GM18507 (cell line): ENCODE measurements at places on chromosomes 2 and 18.

- no peak for DNase-seq
Observed at GRCh38 chr18:77168811-77169311, 36.3 kb upstream of the MBP start.

DNA sequence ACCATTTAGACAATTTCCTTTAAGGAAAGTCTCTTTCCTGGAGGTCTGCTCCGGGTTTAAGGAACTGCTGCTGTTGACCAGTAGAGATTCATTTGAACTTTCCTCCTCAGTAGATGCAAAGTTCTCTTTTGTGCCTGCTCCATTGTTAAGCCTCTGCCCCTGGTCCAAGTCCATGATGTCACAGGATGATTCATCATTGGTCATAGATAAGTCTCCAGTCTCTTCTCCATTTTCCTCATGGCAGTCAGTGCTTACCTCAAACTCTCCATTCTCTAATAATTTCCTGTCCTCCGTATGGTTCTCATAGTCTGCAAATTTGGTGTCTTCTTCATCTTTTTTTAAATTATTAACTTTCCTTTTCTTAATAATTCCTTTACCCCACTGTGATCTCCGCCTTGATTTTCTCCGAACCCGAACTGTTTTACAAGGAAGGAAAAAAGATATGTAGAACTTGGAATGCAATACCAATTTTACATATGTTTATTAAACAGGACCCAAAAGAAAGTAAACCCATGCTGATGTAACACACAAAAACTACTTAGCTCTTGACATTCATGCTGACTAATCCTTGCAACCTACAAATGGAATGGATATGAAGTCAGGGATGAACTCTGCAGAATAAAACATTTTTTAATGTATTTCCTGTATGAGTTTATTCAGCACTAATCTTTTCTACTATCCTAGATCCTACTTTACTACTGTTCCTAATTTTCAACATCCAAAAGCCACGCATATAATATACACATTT, 169.1 kb downstream of the ATAD2B start:
- no peak for DNase-seq

DNA sequence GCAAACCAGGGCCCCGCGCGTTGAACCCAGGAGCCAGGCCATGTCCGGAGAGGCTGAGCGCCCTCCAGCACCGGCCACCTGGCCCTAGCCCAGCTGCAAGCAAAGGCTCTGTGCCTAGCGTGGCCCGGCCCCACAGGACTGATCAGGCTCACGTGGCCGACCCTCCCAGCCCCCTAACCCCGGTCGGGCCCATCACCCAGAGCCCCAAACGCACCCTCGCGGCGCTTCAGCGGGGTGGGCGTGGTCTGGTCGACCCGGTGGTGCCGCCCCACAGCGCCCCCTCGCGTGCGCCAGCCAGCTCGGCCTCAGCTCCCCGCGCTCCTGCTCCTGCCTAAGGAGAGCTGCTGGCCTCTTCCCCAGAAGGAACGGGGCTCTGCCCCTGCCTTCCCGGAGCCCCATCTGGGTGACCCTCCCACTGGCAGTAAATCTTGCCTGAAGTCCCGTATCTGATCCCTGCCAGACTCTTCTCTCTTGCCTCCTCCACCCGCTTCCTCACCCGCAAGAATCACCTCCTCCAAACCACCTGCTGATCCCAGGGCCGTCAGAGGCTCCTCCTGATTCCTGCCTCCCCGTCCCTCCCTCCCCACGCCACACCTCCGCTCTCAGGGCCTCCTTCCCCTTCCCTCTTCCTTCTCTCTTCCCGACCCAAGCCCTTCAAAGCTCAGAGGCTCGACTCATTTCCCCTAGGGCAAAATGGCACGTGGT, 12.3 kb upstream of the TEX51 start:
- peak; percentile 50 for DNase-seq

GRCh38 chr18:53991805-53992204, 232.7 kb downstream of the MBD2 start:
- no peak for DNase-seq

DNA sequence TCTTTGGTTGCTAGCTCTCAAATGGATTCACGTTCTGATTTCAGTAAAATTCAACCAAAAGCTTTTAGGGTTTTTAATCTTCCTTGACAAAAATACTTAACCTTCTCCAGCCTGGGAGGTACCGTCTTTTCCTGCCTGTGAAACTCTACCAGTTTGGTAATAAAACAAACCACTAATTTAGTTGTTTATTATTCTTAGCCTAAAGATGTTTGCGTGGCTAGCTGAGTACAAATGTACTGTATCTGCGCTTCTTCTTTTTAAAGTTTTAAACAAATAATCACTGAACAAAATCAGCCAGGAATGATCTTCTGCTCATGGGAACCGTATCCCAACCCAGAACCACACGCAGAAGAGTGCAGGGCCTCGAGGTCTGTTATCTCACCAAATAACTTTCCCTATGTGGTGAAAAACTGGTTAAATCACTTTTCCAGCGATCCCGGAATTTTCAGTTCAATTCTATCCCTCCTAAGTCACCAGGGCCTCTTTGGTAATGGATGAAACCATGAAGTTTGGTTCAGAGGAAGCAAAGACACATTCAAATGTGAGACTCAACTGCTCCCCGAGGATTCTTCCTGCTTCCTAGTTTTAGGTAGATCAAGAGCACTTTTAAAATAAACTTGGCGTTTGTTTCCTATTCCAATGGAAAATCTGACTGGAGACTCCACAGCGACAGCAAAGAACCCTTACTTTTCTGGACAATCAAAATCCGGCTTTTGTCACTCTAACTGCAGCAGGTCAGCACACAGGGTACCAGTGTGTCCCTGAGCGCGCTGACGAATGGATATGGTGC, 36.1 kb downstream of the BCL2 start:
- no peak for DNase-seq

- DNase-seq = no peak
Observed at GRCh38 chr2:68287580-68288441, 31.9 kb downstream of the CNRIP1 start.

GRCh38 chr2:38076710-38077430, 919 bp upstream of the CYP1B1 start:
- DNase-seq = peak; percentile 57

- DNase-seq = no peak
Observed at GRCh38 chr2:186187854-186188253, 298.2 kb upstream of the ZC3H15 start.

GRCh38 chr2:239574434-239575156, 173.8 kb upstream of the HDAC4 start:
- no peak for DNase-seq

DNA sequence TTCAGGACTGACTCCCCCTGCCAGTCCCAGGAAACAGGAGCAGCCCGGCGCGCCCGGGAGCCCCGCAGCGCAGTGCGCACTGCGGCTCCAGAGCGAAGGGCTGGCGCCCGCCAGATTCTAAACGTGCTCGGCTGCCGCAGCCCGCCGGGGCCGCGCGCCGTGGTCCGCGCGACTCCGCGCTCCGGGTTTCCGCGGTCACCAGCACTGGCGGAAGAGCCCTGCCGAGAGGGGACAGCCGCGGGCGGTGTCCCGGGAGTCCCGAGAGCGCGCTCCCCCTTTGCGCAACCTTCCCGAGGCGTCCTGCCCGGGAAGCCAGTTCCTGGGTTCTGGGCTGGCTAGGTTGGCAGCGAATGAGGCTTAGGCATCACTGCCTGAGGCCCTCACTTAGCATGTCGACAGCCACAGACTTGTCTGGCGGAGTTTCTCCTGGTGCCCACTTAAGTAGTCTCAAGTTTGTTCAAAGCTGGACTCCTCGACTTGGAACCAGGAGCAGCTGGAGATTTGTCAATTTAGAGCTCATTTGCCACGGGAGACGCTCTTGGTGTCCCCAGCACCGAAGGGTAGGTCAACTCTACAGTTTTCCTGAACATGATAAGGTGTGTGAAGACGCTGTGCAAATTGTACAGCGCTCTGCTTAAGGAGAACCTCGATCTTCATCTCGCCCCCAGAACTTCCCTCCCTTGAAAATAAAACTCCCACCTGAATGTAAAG, 1.5 kb upstream of the VSNL1 start:
- DNase-seq = no peak

DNA sequence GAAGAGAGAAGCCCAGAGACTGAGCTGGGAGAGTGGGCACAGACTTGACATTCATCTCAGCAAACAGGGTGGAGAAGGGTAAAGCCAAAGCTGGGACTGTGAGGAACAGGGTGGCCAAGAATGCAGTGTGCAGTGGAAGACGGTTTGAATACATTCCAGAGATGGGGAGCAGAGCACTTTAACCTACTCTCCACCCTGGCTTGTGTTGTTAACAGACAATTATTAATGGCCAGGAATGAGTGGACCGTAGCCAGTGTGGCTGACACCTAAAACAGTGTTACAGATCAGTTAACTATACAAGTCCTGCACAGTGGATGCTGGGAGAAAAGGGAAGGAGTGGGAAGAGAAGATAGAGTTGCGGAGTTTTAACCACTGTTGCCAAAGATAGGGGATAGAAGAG, 7.4 kb upstream of the NAB1 start:
- no peak for DNase-seq

- no peak for DNase-seq
Observed at GRCh38 chr2:74585406-74586185, 31.1 kb downstream of the DOK1 start.

GRCh38 chr2:121966663-121967062, 211.2 kb downstream of the TSN start:
- DNase-seq = no peak

DNA sequence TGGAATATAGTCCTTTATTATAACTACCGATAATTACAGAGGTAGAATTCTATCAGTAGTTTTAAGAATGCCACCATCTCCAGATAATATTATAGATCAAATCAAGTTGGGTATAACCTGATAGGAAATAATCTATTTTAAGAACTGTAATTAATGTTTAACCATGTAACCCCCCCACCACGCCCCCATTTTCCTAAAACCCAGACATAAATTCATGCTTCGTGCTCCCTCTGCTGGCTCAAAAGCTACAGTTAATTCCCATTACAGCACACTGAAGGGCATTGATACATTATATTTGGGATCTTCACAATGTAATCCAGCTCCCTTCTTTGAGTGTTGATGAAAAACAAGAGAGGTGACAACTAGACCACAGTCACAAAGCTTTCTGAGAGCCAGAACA, 228.0 kb upstream of the SMAD7 start:
- DNase-seq = no peak

DNA sequence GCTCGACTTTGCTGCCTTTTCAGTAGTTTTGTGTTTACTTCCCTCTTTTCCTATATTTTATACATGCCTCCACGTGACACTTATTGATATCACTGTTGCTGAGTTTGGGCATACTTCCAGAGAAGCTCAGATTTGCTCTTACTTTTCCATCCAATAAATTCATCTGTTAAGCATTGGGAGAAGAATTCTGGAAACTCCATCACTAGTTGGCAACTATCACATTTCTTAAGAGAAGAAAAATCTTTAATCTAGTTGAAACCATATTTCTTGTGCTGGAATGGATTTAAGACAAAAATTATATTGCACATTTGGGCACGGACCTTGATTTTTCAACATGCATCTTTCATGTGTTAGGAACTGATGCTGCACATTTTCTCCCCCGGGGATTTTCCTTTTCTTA, 52.6 kb upstream of the CPO start:
- DNase-seq = no peak

GRCh38 chr18:38951633-38952032, 1386.0 kb upstream of the CELF4 start:
- DNase-seq = no peak

DNA sequence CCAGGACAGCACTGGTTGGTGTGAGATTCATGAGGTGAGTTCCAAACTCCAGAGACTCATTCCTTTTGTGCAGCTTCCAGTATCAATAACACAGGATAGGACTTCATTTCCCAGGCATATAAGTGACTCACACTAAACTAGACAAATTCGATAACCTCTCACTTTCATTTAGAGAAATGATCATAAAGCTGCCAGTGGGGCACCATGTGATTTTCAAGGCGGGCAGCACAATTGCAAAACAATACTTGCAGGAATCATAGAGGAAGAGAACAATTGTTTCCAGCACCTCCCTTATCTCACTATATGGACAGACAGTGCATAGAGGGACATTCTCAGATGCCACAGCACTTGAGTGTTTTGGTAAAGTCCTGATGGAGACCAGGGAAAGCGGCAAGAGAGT, 31.3 kb upstream of the DNAH7 start:
- no peak for DNase-seq

DNA sequence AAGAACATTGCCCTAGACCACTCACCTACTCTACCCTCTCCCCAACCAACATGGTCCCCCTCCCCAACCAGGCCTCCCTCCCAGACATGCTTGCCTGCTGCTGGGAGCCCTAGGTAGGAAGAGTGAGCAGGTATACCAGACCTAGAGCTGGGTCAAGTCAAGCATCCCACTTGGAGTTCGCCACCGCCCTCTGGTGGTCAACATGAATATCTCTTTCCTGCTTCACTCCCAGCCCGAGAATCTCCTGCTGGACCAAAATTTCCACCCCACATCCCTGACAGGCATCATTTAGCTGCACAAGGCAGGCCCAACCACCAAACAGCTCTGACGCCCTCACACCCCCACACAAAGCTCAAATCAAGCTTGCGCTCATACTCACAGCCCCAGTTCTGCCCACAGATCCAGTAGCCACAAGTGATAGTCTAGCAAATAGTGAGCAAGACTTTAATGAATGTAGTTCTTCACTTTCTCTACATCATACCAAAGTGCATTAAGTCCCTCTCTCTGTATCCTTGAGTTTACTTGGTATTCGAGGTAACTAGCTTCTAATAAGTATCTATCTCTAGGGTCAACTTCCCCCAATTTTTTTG, 116.0 kb downstream of the TNS1 start:
- DNase-seq = peak; percentile 48

DNA sequence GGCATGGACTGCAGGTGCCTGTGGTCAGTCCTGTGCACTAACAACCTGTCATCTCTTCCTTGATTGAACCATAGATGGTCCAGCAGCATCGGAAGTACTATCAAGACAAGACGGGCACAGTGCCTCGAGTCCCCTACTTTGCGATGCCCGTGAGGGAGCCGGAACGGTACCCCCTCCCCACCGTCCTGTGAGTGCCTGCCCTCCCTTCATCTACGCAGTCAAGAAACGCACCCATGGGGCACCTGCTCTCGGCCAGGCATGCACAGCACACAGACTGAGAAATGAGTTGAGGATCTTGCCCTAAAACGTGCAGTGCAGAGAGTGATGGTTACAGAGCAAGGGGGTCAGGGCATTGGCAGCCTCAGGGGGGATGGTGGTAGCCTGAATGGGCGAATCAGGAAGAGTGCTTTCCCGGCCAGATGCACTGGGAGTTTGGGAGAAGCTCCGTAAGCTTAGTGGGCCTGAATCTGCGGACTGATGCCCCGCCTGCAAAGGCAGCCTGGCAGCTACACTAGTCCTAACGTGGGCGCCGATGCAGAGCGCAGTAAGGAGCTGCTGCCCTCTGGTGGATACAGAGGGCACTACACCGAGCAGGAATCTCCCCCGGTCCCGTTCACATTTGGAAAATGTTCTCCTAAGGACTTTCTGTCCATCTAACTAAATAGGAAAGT, 63.6 kb downstream of the CIB4 start:
- DNase-seq = peak; percentile 70

- no peak for DNase-seq
Observed at GRCh38 chr2:40213071-40213470, 238.8 kb downstream of the SLC8A1 start.
